Glutamatergic neuron (in vitro differentiated cells): ENCODE measurements at places on chromosomes 3 and 15. TPM values are rescaled to one million over a fixed set of nuclear protein-coding genes. Genes with fewer than 3 reads are reported as not detected.

DNA sequence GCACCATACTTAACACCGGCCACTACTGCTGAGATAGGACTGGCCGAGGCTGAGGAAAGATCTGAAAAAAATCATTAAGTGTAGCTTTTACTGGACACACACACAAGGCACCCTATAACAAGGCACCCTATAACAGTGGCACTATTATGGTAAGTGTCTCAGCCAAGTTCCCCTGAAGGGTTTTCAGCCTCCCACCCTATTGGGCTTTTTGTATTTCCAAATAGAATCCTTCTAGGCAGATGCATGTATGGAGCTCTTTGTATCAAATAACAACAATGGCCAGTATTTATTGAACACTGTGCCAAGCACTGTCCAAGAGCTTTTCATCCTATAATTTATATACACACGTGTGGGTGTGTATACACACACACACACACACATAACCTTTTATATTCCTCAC, 6.7 kb upstream of the DNAJA4 start:
- no peak for DNase-seq

CRYBG3 gene
- 89.5 TPM for total RNA-seq

GRCh38 chr3:125126323-125126722, 70.5 kb upstream of the HEG1 start:
- no peak for DNase-seq

SLC22A14 gene
- 0.93 TPM for total RNA-seq

FAM81A gene
- total RNA-seq = not detected

GRCh38 chr15:66951531-66952320, 113.7 kb upstream of the SMAD3 start:
- no peak for DNase-seq

HOMER2 gene
- total RNA-seq = 32.6 TPM

DNA sequence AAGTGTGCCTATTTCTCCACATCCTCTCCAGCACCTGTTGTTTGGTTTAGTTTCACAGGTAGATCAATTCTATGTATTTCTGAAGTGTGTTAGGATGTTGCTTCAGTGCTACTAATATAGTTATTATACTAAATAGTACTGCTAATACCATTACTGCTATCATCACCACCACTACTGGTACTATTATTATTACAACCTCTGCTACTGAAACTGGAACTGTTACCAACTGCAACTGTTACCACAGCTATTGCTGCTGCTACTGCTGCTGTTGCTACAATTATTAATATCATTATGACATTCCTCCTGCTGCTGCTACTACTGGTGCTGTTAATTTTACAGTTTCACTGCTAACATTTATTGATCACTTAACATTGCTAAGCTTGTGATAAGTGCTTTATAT, 8.3 kb upstream of the LMOD3 start:
- no peak for DNase-seq

GRCh38 chr3:125057186-125057850, 1.5 kb upstream of the HEG1 start:
- no peak for DNase-seq

- no peak for DNase-seq
Measured at GRCh38 chr3:175193815-175194518, 334.8 kb downstream of the NAALADL2 start.

DNA sequence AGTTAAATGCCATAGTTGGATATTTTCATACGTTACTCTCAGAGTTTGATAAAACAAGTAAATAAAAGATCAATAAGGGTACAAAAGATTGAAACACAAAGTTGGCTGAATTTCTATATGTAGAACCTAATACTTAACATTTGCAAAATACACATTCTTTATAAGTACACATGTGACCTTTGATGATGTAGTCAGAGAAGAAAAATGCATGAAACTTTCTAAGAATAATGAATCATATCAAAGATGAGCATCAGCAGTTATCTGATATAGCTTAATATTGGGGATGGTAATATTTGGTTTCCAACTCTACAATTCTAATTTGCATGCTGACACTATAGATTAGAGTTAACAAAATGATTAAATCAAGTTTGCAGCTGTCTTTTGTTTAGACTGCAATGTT, 188.0 kb upstream of the TGFBR2 start:
- DNase-seq = no peak

FSTL1 gene
- total RNA-seq = 206 TPM

- no peak for DNase-seq
Measured at GRCh38 chr3:134077649-134078161, 48.0 kb upstream of the SLCO2A1 start.
